Caco-2 (cell line): ENCODE measurements at places on chromosomes 1 and 21. TPM values are rescaled to one million over a fixed set of nuclear protein-coding genes. Genes with fewer than 3 reads are reported as not detected.

DNA sequence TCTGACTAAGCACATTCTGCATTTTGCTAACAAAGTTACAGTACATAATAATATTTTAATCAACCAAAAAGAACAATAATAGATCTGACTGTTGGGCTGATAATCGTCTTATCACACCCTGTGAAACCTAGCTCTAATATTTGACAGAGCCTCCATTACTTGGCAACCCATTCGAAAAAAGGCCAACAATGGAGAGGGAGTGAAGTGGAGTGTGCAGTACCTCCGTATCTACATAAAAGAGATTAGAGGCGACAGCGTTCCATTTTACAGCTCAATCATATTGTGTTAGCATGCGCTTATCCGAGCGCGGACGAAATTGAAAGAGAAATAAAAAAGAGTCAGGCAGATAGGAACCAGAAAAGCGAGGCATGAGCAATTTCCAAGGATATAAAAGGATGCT is 137.3 kb upstream of the USH2A start:
- no peak for DNase-seq
- no peaks in the 10 kb centered on the region for H3K36me3 ChIP-seq
- no peak overlapping the region for H3K4me3 ChIP-seq
- H3K27ac ChIP-seq, result no peak overlapping the region

- no peak overlapping the region for H3K27ac ChIP-seq
- no peaks in the 10 kb centered on the region for H3K4me1 ChIP-seq
- H3K36me3 ChIP-seq, result no peaks in the 10 kb centered on the region
- no peaks in the 10 kb centered on the region; the same call in 1 of the 2 replicates for H3K27me3 ChIP-seq
Observed at GRCh38 chr1:157114183-157115121, 14.8 kb upstream of the ETV3L start.

GRCh38 chr1:72283022-72283306 is 625 bp upstream of the NEGR1 start:
- no peak for DNase-seq
- H3K27me3 ChIP-seq, result no peaks in the 10 kb centered on the region; the same call in 1 of the 2 replicates
- no peak overlapping the region for H3K27ac ChIP-seq
- no peaks in the 10 kb centered on the region for H3K4me1 ChIP-seq

DNA sequence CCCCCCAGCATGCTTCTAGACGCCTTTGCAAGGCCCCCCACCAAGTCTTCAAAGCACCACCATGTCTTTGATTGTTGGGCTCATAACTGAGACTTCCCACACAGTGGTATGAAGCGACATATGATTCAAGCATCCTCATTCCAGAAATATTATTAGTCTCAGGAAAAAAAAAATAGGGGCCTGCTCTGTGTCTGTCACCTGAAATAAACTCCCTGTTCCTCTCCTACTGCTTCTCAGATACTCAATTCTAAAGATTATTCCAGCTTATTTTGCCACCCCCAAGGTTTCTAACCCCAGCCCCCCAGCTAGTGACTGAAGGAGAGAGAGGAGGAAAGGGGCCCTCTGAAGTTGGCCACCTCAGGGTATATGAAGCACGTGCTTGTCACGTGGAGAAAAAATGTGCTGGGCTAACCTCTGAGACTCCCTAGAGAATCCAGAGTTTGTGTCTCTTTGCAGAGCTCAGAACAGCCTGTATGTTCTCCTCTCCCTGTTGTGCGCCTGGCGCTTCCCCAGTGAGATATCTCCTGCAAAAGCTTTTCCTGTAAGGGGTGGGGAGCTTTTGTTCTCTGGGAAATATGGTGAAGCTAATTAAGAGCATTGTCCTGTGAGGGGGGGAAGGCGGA is 35.9 kb upstream of the RASAL2 start:
- H3K36me3 ChIP-seq, result no peaks in the 10 kb centered on the region
- H3K4me1 ChIP-seq, result peaks cover 22% of the 10 kb centered on the region
- DNase-seq, result no peak
- no peak overlapping the region for H3K4me3 ChIP-seq

Gene S100A9
- 0.63 TPM in 1 of 2 replicates, not detected in the other for total RNA-seq

GRCh38 chr1:60571811-60572210 is 498.2 kb upstream of the C1orf87 start:
- no peaks in the 10 kb centered on the region for H3K36me3 ChIP-seq
- H3K4me3 ChIP-seq, result no peak overlapping the region
- no peak overlapping the region for H3K27ac ChIP-seq
- no peaks in the 10 kb centered on the region for H3K4me1 ChIP-seq
- no peaks in the 10 kb centered on the region for H3K27me3 ChIP-seq
- no peak for DNase-seq

DNA sequence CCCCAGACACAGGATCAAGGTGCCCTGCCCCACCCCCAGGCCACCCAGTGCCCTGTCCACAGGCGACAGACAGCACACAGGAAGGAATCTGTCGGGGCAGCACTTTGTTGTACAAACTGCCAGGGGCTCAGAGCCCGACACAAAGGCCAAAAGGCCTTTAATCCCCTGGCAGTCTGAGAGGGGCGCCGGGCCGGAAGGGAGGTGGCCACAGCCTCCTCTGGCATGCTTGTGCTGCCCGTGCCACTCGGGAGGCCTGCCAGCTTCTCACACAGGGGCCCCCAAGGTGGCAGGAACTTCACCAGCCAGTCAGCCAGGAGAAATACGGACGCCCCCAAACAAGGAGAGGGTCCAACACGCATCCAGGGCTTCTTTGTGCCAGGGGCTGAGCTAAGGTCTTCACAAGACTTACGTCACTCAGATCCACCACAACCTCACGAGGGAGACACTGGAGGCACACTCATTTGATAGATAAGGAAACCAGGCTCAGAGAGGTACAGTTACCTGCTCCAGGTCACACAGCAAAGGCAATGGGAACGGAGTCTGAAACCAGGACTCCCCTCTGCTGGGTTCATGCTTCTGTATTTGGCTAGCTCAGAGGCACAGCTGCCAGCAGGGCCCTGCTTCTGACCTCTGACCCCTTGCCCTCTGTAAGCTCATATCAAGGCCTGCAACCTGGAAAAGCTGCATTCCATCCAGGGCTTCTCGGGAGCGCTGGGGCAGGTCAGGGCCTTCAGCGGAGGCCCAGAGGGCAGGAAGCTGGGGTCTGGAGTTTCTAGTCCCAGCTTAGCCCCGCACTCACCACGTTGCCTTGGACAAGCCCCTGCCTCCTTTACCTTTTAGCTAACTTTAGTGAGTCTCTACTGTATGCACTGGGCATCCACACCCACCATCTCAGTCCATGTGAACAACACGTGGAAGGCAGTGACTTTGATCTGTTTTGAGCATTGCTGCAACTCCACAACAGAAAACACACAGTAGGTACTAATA is 34.8 kb downstream of the HSPG2 start:
- peaks cover 4% of the 10 kb centered on the region for H3K36me3 ChIP-seq
- no peak overlapping the region for H3K4me3 ChIP-seq
- peak overlapping the region; percentile 59 for H3K27ac ChIP-seq
- no peaks in the 10 kb centered on the region for H3K27me3 ChIP-seq

DNA sequence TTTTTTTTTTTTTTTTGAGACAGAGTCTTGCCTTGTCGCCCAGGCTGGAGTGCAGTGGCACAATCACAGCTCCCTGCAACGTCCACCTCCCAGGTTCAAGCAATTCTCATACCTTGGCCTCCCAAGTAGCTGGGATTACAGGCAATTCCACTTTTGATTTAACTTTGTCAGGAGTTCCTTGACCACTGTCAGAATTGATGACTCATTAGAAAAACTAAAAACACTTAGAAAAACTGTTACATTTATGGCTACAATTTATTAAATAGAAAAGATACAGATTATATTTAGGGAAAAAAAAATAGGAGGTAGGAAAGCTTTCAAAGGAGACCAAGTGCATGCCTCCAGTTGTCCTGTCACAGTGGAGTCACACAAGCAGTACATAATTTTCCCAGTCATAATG is 20.0 kb downstream of the ZNF678 start:
- H3K4me1 ChIP-seq, result no peaks in the 10 kb centered on the region
- DNase-seq, result no peak
- H3K27ac ChIP-seq, result no peak overlapping the region
- no peak overlapping the region for H3K4me3 ChIP-seq
- no peaks in the 10 kb centered on the region for H3K36me3 ChIP-seq

DNA sequence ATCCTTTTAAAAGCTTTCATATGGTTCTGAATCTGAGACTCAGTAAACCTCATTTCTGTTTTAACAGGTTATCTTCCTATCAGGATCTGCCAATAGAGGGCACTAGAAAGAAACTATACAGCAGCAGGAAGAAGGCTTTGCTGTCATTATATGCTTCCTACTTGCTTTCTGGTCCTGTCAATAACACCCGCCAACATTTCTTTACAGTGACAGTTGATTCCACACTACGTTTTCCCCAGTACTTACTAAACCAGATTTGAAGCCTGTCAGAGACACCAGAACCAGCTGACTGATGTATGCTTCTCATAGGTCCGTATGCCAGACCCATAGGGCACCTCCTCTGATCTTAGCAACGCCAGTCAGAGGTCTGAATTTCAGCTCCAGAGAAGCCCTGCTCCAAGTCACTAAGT is 341.0 kb upstream of the NEGR1 start:
- no peaks in the 10 kb centered on the region for H3K4me1 ChIP-seq
- no peak for DNase-seq

- H3K4me1 ChIP-seq, result no peaks in the 10 kb centered on the region
- H3K27ac ChIP-seq, result no peak overlapping the region
- DNase-seq, result no peak
Observed at GRCh38 chr21:15480160-15480559, 249.6 kb upstream of the USP25 start.

Gene GPR52
- 0.75 and 1.2 TPM in 2 replicates for total RNA-seq

DNA sequence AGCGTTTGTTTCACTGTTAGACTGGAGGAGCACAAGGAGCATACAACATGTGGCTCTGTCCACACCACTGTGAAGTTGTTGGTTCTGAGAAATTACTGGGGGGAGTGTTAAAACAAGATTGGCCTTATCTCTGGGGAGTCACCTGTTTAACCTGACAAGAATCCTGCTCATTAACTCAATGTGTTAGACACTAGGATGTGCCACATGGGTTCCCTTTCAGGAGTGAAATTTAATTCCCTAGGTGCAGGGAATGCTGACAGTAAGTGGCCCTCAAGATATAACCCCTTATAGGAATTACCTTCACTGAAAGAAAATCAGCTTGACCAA is 45.8 kb upstream of the WNT2B start:
- no peak overlapping the region for H3K27ac ChIP-seq
- no peak overlapping the region for H3K4me3 ChIP-seq
- no peaks in the 10 kb centered on the region for H3K36me3 ChIP-seq
- DNase-seq, result no peak
- no peaks in the 10 kb centered on the region for H3K27me3 ChIP-seq

GRCh38 chr1:225508538-225509375 is 80.9 kb upstream of the LBR start:
- H3K27me3 ChIP-seq, result no peaks in the 10 kb centered on the region
- H3K4me3 ChIP-seq, result no peak overlapping the region
- H3K27ac ChIP-seq, result peak overlapping the region; percentile 67

Gene MATN1
- not detected in 2 replicates for total RNA-seq
